ENCODE measurements at places on chromosomes 2 and 18.

DNA sequence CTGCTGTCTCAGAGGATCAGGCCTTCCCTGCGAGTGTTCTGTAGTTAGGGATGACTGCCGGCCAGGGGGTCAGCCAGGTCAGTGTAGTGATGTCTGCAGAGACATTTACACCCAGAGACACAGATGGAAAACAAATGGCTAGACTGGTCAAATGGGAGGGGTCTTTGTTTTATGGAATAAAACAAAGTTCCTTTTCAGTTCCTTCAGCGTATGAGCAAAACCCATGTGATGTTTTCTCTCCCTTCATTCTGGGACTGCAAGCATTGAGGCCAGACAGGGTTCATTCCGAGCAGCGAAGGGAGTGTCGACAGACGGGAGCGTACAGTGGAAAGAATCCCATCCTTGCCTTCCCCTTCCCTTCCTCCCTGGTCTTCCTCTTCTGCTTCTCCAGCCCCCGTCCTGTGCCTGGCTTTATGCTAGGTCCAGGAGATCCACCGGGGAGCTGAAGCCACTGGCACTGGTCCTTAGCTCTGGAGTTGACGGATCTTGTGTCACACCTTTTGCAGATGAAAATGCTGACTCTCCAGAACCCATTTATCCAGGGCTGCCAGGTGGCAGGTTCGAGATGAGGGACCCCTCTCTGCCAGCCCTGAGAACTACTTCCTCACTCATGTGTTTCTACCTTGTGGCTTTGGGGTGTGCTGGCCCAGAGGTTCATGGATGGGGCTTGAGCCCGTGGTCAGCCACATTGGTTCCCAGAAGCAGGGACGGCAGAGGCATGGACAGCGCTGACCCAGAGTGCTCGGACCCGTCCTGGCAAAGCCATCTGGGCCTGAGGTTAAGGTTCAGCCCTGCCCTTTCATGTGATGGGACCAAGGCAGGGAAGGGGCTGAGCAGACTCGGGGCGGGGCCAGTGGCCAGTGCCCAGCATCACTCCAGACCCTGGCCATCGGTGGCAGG, 24.2 kb downstream of the ITGB1BP1 start:
- no peak for DNase-seq

GRCh38 chr2:8796878-8797550, 40.4 kb downstream of the KIDINS220 start:
- DNase-seq = no peak

DNA sequence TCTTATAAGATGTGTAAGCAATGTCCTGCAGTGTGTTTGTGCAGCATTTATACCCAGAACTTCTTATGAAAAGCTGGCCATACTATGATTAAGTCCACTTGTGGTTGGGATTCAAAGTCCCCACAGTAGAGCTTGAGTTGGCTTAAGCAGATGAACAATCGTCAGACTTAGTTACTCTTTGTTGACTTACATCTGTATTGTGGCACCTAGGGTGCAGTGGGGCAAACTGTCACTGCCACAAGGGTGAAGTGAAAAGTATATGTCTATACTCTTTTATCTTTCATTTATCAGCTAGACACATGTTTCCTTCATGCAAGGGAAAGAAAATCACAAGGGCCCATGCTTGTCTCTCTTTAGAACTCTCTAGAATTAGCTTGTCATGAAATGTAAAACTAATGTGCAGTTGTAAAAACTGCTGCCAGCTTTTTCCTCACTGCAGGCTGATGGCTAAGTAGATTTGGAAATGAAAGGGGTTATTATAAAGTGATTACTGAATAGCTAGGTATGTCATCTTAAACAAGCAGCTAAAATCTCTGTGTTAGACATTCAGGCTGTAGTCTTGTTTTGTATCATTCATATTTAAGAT, 474.5 kb downstream of the PTPRM start:
- no peak for DNase-seq

DNA sequence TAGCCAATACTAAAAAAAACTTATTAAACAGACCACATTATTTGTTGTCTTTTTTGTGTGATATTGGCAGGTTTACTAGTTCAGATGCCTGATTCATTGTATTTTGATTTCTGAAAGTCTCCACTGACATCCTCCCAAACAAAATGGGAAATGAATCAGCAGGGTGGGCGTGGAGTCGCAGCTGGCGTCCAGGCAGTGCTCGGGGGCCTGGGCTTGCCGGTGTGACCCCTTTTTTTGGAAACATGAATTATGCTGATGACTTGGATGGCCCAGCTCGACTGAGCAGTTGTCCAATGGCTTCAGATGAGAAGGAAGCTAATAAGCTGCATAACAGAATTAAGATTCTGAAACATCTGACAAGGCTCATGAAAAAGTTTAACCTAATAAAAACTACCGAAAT, 1.7 kb upstream of the KCNG2 start:
- DNase-seq = no peak

DNA sequence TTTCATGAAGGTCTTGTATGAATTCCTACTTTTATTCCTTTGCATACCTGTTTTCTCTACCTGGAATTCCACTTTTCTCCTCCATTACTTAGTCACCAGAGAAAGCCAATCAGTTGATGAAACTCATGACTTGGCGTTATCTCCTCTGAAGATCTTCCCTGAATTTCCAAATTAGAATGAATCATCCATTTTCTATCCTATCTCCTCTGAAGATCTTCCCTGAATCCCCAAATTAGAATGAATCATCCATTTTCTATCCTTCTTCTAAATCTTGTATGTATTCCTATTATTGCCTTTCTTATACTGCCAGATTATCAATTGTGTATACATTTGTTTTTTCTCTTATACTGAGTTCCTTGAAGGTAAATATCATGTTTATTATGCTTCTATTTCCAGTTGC, 440.4 kb downstream of the CCDC85A start:
- DNase-seq = no peak

DNA sequence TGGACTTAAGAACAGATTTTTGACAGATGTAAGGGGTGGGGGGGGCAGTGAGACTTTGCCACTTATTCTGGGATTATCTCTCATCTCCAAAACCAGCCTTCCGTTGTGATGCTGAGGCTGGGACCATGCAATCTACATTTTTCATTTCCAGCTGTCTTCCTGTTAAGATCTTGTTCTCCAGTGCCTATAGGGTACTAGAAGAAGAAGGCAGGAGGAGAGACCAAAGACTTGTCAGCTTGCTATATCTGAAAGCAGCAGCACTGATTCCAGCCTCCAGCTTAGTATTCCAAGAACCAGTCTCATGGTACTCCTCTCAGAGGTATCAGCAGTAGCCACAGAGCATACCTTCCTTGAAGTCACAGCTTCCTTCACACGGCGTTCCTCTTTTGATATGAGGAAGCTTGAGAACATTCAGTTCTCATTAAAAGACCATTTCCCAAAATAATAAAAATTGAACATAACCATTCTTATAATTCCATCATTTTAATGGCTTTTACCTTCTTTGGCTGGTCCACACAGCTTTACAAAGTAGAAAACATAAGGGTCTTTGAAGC, 49.8 kb downstream of the USP34 start:
- DNase-seq = no peak
